ENCODE measurements at places on chromosomes 2 and 18.

DNA sequence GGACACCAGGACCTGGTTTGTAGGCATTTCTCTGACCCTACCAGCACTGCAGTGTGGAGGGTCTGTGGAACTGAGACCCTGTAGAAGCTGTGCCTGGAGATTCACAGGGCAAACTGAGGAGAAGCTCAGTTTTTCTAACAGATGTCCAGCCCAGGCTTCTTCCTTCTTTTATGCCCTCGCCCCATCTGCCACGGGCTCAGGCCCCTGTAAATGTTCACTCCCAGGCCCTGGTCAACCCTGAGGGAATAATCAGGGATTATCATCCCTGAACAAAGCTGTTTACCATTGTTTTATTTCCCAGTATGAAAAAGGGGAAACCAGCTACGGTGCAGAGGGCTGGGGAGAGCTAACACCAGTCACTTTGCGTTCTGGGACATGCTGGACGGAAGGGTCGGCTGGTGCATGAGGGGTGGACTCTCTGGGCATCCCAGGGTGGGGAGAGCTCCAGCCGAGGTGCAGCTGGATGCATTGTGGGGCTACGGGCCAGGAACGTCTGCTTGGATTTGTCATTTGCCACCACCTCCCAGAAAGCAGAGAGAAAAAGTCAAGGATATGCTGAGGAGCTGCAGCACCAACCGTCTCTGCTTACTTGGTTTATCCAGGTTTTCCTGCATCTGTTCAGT lies 183.8 kb downstream of the TFCP2L1 start:
- no peaks in the 10 kb centered on the region for H3K36me3 ChIP-seq
- H3K4me1 ChIP-seq: peaks cover 9% of the 10 kb centered on the region
- peaks cover 12% of the 10 kb centered on the region for H3K27me3 ChIP-seq

GRCh38 chr2:208013285-208014178 lies 11.8 kb downstream of the PLEKHM3 start:
- DNase-seq: no peak
- no peak overlapping the region for H3K27ac ChIP-seq
- H3K36me3 ChIP-seq: no peaks in the 10 kb centered on the region
- H3K4me3 ChIP-seq: no peak overlapping the region
- H3K27me3 ChIP-seq: no peaks in the 10 kb centered on the region
- peaks cover 10% of the 10 kb centered on the region for H3K4me1 ChIP-seq

DNA sequence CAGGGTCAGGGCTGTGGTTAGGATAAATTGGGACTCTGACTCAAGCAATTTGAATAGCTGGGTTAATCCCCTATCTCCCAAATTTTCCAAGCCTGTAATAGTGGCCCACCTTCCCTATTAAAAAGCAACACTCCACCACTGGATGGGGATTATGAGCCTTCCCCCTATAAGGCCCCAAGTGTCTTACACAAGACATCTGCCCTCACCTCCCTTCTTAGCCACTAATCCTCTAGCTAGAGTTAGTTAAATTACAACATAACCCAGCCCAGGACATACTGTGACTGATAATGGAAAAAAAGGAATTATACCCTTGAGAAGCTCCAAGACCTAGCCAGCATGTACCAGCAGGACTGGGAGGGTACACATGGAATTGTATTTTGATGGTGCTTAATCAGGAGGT lies 190.4 kb downstream of the NRP2 start:
- no peaks in the 10 kb centered on the region for H3K36me3 ChIP-seq
- H3K27me3 ChIP-seq: no peaks in the 10 kb centered on the region
- no peaks in the 10 kb centered on the region for H3K4me1 ChIP-seq

GRCh38 chr2:77521931-77522470 lies at the start of gene LRRTM4:
Gene LRRTM4, minus strand, starts transcription at chr2:77522376.
- no peak for DNase-seq
- peaks cover 4% of the 10 kb centered on the region for H3K36me3 ChIP-seq
- peak within 1 kb of the TSS; percentile 60 for H3K27ac ChIP-seq
- peaks cover 21% of the 10 kb centered on the region for H3K4me1 ChIP-seq

GRCh38 chr2:121796239-121796638 lies 40.8 kb downstream of the TSN start:
- H3K4me1 ChIP-seq: peaks cover 4% of the 10 kb centered on the region
- H3K27me3 ChIP-seq: no peaks in the 10 kb centered on the region
- H3K4me3 ChIP-seq: no peak overlapping the region
- no peak for DNase-seq
- no peaks in the 10 kb centered on the region for H3K36me3 ChIP-seq

DNA sequence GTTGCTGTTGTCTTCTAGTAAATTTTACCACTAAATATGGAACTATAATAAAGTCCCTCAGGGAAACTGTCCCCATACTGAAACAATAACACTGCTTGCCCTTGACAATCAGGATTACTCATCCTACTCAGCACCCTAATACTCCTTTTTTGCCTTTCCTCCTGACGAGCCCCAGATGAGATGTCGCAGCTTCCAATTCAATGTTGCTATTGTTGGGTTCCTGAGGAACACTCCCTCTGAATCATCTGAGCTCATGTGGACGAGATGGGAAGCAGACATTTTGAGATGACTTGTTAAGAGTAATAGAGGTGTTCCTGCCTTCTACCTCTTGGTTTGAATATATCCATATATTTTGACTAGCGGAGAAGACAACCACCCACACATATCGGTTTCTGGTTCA lies 187.8 kb upstream of the FAM98A start:
- no peaks in the 10 kb centered on the region for H3K27me3 ChIP-seq
- no peak overlapping the region for H3K4me3 ChIP-seq
- H3K36me3 ChIP-seq: no peaks in the 10 kb centered on the region
- DNase-seq: no peak
- no peaks in the 10 kb centered on the region for H3K4me1 ChIP-seq

DNA sequence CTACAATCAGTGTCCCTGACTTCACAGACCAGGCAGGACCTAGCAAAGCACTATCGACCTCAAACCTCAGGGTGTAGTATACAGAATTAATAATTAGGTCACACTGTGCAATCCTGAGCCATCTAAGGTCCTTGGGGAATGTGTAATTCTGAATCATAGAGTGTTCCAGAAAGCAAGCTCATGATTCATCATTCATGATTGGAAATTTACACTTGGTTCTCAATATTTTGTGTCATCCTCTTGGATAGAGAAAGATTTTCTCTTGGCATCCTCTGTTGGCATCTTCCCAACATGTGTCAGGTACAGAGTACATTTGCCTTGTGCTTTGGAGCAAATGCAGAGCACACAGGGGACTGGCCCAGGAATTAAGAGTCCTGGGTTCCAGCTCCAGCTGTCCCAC lies 245.0 kb upstream of the NT5C1B start:
- DNase-seq: no peak
- H3K4me1 ChIP-seq: peaks cover 8% of the 10 kb centered on the region
- no peak overlapping the region for H3K27ac ChIP-seq
- H3K36me3 ChIP-seq: no peaks in the 10 kb centered on the region
- H3K27me3 ChIP-seq: no peaks in the 10 kb centered on the region
- H3K4me3 ChIP-seq: no peak overlapping the region

DNA sequence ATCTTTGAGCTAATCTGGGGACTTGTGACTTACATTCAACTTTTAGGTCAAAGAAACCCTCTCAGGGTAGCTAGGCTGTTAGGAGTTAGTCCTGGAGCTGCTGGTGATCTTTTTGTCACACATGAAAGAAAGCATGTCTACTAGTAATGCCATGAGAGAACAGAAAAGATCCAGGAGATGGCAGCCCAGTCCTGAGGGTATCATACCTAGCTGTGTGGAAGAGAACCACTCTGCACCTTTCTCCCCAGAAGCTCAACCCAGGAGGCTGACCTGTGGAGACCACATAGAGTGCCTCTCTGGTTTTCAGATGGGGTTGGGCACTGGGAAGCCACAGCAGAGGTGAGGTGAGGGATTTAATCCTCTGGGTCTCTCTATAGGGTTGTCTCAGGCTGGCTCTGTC lies 460.2 kb upstream of the UBE2E3 start:
- no peaks in the 10 kb centered on the region for H3K36me3 ChIP-seq
- no peak overlapping the region for H3K4me3 ChIP-seq
- peaks cover 14% of the 10 kb centered on the region for H3K4me1 ChIP-seq
- H3K27me3 ChIP-seq: no peaks in the 10 kb centered on the region
- DNase-seq: no peak

DNA sequence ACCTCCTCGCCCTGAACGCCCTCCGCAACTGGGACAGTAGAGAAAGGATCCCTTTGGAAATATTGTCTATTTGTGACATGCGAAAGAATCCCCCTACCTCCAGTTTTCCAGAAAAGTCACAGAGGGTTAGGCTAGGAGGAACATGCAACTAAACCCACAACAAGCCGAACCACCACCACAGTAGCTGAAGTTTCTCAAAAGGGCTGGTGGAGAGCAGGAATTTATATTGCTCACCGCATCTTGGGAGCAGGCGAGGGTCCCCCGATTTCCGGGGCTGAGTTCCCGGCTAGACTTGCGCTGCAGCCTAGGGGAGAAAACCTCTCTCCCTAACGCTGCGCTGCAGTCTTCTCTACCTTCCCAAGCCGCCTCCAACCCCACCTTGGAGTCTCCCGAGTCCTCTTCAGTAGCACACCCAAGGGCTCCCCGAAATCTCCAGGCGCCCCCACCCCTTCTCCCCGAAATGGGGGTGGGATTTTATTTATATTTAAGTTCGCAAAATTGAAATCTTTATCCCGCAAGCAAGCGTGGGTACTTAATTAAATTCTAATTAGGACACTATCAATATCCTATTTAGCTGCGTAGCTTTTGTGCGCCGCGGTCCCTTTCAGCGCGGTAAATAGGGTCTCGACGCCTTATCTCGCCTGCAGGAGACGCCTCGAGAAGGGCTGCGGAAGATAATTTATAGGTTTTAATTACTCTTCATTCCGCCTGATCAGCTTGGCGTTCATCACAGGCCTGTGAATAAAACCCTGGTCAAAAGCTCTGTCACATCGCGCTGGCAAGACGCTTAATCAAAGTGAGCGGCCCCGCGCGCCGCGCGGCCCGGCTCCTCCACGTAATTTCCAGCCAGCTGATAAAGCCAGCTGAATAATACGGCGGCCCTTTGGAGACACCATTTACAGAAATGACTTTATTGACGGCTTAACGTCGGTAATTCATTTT lies 2.0 kb upstream of the EN1 start:
- H3K36me3 ChIP-seq: peaks cover 7% of the 10 kb centered on the region
- peak overlapping the region; percentile 84 for H3K4me3 ChIP-seq
- H3K27me3 ChIP-seq: peaks cover 97% of the 10 kb centered on the region
- no peak overlapping the region for H3K27ac ChIP-seq
- H3K4me1 ChIP-seq: peaks cover 40% of the 10 kb centered on the region
- DNase-seq: no peak

GRCh38 chr2:162261032-162261945 lies 18.0 kb upstream of the FAP start:
- H3K36me3 ChIP-seq: no peaks in the 10 kb centered on the region
- no peaks in the 10 kb centered on the region for H3K4me1 ChIP-seq
- H3K27ac ChIP-seq: no peak overlapping the region
- H3K4me3 ChIP-seq: no peak overlapping the region

- peak; percentile 68 for DNase-seq
- H3K27ac ChIP-seq: no peak overlapping the region
- no peaks in the 10 kb centered on the region for H3K36me3 ChIP-seq
- H3K4me3 ChIP-seq: no peak overlapping the region
- peaks cover 21% of the 10 kb centered on the region for H3K4me1 ChIP-seq
These were observed 122.7 kb downstream of the TWIST2 start for GRCh38 chr2:238970553-238971081.

DNA sequence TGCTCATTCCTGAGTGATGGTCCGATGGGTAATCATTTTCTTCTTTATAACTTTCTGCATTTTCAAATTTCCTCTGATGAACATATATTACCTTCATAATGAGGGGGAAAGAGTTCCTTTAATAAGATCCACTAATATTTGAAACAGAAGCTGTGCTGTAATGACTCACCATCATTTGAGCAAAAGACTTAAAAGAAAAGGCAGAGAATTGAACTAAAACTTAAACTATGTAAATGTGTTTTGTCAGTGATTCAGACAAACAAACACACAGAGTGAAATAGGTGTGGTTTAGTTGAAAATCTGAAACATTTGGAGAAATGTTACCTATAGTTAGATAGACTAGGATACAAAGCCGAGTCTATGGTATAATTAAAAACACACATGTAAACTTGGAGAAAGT lies 209.6 kb downstream of the STK39 start:
- H3K27ac ChIP-seq: no peak overlapping the region
- DNase-seq: no peak
- H3K36me3 ChIP-seq: peaks cover 18% of the 10 kb centered on the region

DNA sequence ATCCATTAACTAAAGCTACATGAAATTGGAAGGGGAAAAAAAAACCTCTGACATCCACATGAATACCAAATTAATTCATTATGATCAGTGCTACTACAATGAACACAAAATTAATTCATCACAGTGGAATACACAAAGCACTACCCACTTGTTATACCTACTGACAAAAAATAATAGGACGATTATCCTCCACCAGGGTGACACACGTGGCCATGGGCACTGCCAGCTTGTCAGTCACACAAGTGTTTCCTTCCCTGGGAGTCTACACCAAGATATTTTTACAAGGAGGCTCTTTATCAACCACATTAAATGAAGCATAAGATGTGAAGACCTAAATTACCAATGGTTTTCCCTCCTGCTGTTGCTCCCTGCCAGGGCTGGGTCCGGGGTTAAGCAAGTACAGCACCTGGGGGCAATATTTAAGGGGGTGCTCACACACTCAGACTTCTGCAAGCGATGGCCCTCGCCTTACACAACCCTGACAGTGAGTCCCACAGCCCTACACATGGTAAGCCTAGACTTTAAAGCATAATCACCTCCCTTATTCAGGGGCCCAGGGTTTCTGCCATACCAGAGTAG lies 90.1 kb downstream of the TCF4 start:
- no peak overlapping the region for H3K27ac ChIP-seq
- H3K4me3 ChIP-seq: no peak overlapping the region
- DNase-seq: no peak
- peaks cover 44% of the 10 kb centered on the region for H3K4me1 ChIP-seq
- no peaks in the 10 kb centered on the region for H3K36me3 ChIP-seq
- H3K27me3 ChIP-seq: no peaks in the 10 kb centered on the region

GRCh38 chr2:30987566-30987965 lies 150.7 kb downstream of the GALNT14 start:
- no peak overlapping the region for H3K4me3 ChIP-seq
- no peaks in the 10 kb centered on the region for H3K4me1 ChIP-seq
- H3K27me3 ChIP-seq: peaks cover 7% of the 10 kb centered on the region
- no peaks in the 10 kb centered on the region for H3K36me3 ChIP-seq
- H3K27ac ChIP-seq: no peak overlapping the region
- DNase-seq: no peak

Measured in neural crest cell (in vitro differentiated cells).